Chondrocyte (in vitro differentiated cells): ENCODE measurements at places on chromosomes 7 and 10. TPM values are rescaled to one million over a fixed set of nuclear protein-coding genes. Genes with fewer than 3 reads are reported as not detected.

Gene ZNF716
- total RNA-seq: not detected in 3 replicates

Gene ACSL5
- 0.15 to 0.53 TPM (median 0.27 TPM) in 3 replicates for total RNA-seq

Gene RHOBTB1
- 18.6 to 19.2 TPM (median 19.0 TPM) in 3 replicates for total RNA-seq

Gene PNLIP
- not detected in 3 replicates for total RNA-seq

Gene GSAP
- total RNA-seq: 0.58 to 3.1 TPM (median 1.9 TPM) in 3 replicates

Gene CDH23
- total RNA-seq: not detected in 3 replicates

Gene MICALL2
- 44.5 to 56.9 TPM (median 45.2 TPM) in 3 replicates for total RNA-seq

GRCh38 chr10:72455889-72456595 lies 101.3 kb upstream of the DNAJB12 start:
- no peak for DNase-seq

DNA sequence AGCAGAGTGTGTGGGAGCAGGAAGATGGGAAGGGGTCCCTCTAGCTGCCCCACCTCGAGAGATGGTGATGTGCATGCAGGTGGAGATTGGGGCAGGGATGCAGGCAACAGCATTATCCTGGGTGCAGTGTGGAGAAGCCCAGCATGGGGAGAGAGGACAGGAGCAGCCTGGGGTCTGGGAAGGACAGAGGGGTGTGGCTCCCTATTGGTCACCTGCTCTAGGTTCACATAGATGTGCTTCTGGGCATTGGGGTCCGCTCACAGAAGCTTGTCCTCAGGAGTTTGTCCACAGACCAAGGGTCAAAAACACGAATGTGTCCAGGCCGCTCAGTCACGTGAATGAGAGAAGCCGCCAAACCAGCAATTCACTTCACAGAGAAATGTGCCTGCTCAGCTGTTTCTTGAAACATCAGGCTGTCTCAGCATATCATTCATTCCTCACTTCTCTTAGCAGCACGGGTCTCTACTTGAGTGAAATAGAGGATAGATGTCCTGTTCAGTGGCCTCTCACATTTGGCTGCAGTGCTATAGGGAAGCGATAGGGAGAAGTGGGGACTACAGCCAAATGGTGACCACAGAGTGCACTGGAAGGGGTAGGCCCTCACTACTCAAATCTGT lies 11.5 kb upstream of the SLC29A3 start:
- DNase-seq: no peak

DNA sequence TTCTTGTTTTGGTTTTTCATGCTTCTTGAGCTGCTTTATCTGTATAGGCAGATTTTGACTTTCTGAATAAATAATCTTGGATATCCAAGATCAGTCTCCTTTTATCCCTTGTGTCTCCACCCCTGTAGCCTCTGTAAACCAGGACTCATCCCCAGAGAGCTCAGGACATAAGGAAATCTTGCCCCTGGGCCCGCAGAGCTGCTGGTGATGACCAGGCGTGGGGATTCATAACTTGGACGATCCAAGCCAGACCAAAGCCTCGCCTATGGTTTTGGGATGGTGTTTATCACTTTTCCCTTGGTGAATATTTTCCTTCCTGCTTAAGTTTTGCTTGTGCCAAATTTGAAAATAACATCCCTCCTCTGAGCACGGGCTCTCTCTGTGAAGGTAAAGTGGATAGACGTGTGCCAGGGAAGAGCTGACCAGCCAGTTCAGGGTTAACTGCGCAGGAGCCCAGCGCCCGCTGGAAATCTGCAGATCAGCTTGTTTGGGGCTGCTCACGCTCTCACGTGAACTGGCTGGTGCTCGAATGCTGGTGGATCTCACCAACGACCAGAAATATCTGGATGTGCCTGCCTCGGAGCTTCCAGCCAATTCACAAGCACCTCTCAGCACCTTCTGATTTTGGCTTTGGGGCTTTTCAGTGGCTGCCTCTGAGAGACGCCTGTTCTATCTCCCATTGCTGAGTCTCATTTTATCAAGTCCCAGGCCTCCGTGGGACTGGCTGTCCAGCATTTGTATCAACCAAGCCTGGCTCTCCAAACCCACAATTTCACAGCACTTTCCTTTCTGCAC lies 132.1 kb upstream of the BTBD16 start:
- DNase-seq: no peak

- no peak for DNase-seq
Observed at GRCh38 chr7:907158-907980, 31.0 kb downstream of the GET4 start.

GRCh38 chr7:37440738-37441385 lies 7.8 kb downstream of the ELMO1 start:
- no peak for DNase-seq

DNA sequence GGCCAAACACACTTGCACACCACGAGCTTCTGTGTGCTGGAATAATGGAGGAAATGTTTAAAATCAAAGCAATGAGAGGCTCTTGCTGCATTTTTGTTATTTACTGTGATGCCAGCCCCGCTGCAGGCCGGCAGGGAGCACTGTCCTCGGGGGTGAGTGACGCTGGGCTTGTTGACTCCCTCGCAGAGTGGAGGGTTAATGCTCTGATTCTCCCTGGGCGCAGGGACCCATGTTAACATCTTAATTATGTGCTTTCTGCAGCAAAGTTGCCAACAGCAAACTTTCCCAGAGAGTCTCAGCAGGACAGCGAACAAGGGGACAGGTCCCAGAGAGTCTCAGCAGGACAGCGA lies 22.9 kb downstream of the SCART1 start:
- DNase-seq: no peak

DNA sequence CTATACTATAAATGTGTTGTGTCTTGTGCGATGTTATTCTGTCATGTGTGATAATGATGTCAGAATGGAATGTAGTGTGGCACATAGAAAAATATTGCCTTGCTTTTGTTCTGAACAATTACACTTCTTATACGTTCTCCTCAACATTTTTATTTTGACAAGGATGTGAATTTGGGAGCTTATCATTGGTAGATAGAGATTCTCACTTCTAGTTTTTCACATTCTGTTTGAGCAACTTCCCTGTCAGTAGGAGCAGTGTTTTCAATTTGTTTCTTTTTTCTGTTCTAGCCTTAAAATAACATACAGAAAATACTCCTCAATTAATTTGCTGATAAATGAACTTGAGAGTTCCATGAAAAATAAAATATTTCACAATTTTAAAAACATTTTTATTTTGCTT lies 17.6 kb downstream of the SUN3 start:
- no peak for DNase-seq

DNA sequence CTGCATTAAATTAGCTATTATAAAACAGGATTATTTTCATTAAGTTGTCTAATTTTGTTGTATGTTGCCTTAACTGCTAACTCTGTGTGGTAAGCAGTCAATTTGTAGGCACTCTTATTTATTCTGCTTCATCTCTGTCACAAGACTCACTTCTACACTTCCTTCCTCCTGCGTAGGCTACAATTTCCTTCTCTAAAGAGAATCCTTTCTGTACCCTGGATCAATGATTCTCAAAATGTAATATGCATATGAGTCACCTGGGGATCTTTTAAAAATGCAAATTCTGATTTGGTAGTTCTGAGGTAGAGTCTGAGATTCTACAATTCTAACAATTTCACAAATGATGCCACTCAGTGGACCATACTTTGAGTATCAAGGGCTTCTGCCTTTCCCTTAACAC lies 4.4 kb upstream of the UBE2D1 start:
- no peak for DNase-seq

DNA sequence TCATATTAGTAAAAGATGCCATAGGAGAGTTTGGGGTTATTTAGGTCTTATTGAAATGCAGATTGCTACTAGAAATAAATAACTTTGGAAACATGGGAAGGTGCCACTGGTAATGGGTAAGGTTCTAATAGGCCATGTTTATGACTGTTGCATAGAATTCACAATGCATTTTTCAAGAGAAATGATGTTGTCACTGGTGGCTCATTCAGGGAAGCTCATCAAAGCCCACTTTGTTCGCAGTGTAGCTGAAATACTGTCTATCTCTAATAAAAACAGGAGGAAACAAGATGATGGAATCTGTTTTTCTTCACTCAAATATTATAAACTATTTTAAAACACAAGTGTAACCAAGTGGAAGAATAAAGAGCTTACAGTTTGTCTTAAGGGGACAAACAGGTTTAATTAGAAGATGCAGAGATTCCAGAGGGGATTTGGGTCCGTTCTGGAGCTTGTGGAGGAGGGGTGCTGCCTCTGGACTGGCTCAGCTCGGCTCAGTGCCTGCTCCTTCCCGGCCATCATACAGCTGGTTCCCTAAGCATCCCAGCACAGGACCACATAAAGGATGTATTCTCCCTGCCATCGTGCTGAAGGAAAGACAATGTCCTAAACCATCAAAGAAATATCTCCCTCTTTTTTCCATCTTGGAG lies 20.4 kb downstream of the OPALIN start:
- no peak for DNase-seq

DNA sequence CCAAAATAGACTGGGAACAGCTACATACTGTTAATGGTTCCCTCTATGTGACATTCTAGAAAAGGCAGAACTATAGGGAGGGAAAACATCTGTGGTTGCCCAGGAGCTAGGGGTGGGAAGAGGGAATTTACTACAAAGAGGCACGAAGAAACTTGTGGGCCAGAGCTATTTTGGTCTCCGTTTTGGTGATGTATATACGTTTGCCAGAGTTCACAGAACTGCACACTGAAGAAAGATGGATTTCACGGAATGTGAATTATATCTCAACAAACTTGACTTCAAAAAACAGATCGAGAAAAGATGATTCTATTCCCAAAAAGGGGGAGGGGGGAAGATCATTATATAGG lies 386 bp upstream of the AS3MT start:
- DNase-seq: no peak

DNA sequence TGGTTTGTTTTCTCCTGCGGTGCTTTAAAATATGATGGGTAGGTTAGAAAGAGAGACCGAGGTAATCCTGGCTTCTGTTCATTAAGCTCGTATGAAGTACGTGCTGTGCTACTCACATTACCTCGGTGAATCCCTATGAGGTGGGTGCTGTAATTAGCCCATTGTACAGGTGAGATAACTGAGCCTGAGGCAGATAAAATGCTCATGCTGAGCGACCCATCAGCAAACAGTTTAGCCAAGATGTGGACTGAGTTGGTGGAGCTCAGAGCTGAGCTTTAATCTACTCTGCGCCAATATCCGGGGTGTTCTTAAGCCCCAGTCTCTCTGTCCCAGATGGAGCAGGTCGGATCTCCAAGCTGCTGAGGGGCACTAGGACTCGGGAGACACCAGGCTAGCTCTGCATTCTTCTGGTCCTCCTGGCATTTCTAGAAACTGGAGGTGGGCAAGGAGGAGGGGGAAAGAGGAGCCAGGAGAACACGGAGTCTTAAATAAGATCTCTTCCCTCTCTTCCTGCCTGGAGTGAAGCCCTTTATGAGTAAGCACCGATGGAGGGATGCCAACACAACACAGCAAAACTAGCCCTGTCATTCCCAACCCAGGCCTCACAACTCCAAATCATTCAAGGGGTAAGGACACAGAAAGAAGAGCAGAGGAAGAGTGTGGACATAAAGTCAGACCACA lies 458.5 kb downstream of the KCNMA1 start:
- DNase-seq: no peak

GRCh38 chr10:44985175-44985681 lies 6.6 kb upstream of the DEPP1 start:
- no peak for DNase-seq

GRCh38 chr7:147432079-147432478 lies 1158.5 kb upstream of the C7orf33 start:
- no peak for DNase-seq

DNA sequence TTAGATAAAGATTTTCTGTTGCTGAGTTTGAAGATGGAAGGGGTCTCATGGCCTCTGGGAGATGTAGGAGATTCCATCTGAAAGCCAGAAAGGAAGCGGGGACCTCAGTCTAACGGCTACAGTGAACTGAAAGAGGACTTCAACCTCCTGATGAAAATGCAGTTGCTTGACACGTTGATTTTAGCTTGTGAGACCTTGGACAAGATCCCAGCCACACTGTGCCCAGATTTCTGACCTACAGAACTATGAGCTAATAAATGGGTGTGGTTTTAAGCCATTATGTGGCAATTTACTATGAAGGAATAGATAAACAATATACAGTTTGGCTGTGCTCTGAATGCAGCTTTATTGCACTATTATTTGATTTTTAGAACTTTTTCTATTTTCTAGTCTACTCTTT lies 342.3 kb upstream of the SEMA3D start:
- DNase-seq: no peak

DNA sequence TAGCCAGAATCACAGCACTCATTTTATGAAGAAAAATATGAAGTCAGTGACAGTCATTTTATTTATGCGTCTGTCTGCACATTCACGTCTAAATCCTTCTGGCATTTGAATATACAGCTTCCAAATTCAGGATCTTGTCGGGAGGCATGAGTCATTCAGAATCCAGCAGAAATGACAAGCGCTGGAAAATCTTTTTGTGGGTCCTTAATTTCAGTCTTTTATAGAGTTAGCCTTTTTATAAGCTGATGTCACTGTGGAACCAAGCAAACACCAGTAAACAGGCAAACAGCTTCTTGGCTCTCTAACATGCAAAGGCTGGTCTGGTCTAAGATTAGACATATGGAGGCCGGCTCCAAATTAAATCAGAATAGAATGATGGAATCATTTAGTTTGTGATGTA lies 388.2 kb upstream of the TEX47 start:
- DNase-seq: no peak

DNA sequence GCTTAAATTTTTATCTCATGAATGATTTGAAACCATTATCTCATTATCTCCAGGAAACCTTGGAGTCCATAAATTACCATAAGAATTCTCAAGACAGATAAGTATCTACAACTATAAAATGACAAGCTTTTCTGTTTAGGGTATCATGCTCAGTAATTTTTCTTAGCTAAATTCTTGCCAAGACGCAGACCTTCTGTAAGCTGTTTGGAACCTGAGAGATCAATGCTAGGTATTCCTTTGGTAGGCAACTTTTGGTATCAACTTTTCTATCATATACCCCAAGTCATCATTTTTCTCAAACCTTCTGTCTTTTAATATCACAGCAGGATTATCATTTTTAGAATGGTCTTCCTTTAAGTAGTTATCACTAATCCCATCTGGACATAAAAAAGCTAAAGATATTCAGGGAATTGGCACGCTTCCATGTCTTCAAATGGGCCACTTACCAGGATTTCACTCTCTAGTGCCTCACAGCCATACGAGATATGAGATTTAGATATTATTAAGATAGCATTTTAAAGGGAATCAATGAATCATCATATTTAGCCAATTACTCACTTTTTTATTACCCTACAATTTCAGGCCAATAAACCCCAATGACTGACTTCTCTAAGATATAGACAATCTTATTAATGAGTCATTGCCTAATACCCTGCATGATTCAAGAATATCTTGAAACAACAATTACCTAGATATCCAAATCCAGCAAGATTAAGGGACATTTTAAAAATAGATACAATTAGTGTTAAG lies 544.1 kb downstream of the HTR7 start:
- DNase-seq: no peak

DNA sequence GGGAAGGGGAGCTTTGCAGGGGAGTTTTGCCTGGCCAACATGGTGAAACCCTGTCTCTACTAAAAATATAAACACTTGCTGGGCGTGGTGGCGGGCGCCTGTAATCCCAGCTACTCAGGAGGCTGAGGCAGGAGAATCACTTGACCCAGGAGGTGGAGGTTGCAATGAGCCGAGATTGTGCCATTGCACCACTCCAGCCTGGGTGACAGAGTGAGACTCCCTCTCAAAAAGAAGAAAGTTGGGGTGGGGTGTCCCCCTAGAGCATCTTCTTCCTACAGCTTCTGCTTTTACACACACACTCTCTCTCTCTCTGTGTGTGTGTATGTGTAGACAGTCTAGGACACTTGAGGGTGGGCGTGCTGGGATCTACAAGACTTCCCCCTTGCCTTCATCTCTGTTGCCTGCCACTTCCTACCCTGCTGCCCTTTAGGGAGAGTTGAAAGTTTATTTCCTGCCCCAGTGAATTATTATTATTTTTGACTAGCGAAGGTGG lies 21.7 kb downstream of the PLAU start:
- DNase-seq: no peak

GRCh38 chr7:47739891-47740290 lies 158.0 kb upstream of the TNS3 start:
- no peak for DNase-seq
